NCI-H748 treated with DMSO at 0.1 percent for 48 hours (cell line): ENCODE measurements at places on chromosomes 13 and 19.

- DNase-seq, result no peak
These were observed 563.9 kb downstream of the DACH1 start for GRCh38 chr13:71303144-71303543.

DNA sequence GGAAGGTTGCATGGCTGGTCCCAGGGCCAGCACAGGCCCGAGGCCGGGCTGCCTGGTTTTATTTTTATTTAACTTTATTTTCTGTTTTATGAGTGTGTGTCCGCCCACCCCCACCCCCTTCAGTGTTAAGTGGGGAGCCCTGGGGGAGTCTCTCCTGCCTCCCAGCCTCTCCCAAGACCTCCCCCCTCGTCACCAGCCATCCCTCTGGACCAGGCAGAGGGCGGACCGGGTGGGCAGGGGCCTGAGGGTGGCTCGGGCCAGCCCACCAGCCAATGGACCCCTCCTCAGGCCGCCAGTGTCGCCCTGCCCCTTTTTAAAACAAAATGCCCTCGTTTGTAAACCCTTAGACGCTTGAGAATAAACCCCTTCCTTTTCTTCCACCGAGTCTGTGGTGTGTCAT, 531 bp upstream of the TGFBR3L start:
- no peak for DNase-seq

DNA sequence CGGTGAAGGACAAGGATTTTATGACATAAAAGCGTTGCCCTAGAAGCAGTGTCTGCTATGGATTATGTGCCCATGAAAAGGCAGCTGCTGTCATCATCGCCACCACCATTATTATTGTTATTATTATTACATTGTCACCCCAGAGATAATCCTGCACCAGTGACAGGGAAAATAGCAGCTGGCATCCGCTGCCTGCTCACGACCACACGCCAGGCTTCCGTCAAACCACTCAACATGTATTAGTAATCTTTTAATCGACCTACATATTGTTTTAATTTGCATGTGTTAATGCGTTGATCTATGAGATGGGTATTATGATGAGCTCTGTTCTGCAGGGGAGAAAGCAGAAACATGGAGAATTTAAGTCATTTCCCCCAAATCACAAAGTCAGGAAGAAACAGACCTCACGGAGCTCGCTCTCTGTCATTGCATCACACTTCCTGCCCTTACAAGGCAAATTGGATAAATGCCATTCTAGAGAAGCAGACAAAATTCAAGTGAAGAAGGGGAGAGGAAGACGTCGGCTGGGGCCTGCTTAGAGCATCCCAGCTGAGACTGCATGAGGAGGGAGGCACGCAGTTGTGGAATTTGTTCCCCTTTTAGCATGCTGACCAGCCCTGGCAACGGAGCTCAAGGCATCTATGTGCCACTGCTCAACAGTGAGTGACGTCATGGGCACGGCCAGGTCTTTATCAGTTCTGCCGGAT, at the start of gene FFAR3:
TSS of gene FFAR3 (plus strand) at position 594 of the 707 bp plus-strand sequence. CDS start 431 bp downstream, outside the sequence.
- no peak for DNase-seq

DNA sequence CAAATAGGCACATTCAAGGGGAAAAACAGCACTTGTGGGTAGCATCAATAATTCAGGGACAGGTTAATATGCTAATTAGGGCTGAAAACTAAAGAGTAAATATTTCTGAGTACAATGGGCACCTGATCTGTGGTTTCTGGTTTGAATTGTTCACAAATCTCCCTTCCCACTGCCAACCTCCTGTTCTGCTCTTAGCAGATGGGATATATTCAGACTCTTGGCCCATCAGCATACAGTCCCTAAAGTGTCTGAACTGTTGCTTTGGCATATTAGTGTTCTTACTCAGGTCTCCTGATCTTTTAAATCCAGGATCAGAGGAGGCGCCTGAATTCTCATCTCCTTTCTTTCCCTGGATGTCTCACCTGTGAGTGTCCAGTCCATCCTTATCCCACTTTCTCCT, 8.2 kb upstream of the LRCH1 start:
- DNase-seq, result no peak

GRCh38 chr13:91045351-91046034, 302.0 kb upstream of the MIR17HG start:
- DNase-seq, result no peak

- DNase-seq, result no peak
These were observed 540.5 kb upstream of the KLF12 start for GRCh38 chr13:74674720-74675119.

- no peak for DNase-seq
These were observed 2.1 kb downstream of the ZNF709 start for GRCh38 chr19:12482509-12482886.

- no peak for DNase-seq
These were observed 31.1 kb downstream of the DNM2 start for GRCh38 chr19:10748927-10749434.

DNA sequence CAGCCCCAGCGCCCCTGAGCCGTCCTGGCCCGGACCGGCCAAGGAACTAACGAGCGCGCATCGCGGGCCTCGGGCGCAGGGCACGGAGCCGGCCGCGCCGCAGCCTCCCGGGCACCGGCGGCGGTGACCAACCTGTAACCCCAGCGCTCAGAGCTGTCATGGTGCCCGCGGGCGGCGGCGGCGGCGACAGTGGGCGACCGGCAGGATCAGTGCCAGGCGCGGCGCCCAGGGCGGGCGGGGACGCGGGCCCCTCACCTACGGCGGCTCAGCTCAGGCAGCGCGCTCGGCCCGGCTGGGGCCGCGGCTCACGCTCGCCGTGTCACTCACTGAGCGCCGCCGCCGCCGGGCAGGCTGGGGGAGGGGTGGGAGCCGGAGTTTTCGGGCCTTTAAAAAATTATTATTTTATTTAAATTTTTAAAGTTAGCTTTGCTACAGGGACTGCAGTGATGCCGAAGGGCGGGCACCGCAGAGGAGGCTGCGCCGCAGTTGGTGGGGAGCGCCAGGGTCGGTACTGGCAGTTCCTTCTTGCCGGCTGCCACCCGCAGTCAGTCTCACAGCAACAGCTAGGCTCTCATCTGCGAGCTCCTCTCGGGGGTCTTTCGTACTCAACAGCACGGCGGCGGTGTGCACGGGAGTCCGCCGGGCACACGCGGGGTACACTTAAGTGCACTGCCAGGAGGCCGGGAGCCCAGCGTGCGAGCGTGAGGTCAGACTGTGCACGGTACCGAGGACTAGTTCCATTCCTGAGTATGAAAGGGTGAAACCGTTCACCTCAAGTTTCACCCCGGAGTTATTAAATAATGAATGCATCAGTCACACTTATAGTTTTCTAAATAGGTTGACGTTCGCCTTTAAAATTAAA, at the start of gene NALCN:
TSS of gene NALCN (minus strand) at position 328 of the 862 bp plus-strand sequence. CDS start 17,382 bp downstream, outside the sequence.
- peak; percentile 54 for DNase-seq

DNA sequence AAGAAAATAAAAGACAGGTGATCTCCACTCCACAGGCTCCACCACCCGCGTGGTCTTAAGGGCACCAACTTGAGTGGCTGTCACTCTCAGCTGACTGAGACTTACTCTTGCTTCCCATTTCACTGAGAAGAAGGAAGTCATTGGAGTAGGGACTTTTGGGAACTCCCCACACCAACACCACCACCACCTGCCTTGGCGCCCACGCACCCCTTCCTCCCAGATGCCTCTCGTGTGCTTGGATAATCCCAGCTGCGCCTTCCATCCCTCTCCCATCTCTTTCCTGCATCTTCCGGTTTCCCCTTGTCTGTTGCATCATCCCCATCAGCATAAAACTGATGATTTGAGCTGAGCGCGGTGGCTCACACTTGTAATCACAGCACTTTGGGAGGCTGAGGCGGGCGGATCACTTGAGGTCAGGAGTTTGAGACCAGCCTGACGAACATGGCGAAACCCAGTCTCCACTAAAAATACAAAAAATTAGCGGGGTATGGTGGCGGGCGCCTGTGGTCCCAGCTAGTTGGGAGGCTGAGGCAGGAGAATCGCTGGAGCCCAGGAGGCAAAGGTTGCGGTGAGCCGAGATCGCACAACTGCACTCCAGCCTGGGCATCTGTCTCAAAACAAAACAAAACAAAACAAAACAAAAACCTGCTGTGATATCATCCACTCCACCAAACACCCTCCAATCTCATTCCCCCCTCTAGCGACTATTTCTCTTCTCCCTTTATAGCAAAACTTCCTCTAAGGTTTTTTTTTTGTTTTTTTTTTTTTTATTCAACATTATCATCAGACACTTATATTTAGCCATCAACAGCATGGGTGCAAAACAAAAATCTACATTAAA, 25.5 kb downstream of the AP2S1 start:
- no peak for DNase-seq

DNA sequence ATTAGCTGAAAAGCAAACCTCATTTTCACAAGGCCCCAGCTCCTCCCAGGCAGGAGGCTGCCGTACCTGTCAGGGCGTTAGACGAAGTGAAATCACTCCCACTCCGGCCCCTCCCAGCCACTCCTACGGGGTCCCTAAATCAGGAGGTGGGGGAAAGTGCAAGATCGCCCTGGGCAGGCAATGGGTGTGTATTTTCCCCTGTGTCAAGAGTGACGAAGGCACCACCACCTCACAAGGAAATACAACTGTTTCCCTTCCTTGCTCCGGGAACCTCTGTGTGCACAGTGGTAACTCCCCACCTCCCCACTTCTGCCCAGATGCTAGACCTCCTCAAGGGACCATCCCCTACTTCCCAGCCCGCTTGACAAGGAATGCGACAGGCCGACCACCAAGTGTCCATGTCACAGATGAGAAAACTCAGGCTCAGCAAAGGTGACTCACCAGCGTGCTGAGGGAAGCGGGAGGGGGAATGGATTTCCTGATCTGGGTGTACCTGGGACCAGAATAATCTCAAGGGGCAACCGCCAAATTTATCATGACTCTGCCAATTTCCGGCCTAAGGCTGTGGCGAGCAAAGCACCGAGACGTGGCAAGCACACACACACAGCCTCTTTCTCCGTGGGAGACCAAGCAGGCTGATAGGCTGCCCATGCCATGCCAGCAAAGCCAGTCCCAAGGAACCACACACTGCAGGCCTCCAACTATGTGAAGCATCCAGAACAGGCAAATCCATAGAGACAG, 7.3 kb downstream of the PPP6R1 start:
- no peak for DNase-seq

DNA sequence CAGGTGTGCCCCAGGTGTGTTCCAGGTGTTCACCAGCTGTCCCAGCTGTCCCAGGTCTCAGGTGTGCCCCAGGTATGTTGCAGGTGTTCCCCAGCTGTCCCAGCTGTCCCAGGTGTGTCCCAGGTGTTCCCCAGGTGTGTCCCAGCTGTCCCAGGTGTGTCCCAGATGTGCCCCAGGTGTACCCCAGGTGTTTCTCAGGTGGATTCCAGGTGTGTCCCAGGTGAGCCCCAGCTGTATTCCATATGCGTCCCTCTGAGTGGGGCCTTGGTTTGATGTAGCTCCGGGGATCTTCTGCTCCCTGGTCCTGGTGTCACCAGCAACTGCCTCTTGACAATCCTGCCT, 719 bp upstream of the GRK1 start:
- no peak for DNase-seq

DNA sequence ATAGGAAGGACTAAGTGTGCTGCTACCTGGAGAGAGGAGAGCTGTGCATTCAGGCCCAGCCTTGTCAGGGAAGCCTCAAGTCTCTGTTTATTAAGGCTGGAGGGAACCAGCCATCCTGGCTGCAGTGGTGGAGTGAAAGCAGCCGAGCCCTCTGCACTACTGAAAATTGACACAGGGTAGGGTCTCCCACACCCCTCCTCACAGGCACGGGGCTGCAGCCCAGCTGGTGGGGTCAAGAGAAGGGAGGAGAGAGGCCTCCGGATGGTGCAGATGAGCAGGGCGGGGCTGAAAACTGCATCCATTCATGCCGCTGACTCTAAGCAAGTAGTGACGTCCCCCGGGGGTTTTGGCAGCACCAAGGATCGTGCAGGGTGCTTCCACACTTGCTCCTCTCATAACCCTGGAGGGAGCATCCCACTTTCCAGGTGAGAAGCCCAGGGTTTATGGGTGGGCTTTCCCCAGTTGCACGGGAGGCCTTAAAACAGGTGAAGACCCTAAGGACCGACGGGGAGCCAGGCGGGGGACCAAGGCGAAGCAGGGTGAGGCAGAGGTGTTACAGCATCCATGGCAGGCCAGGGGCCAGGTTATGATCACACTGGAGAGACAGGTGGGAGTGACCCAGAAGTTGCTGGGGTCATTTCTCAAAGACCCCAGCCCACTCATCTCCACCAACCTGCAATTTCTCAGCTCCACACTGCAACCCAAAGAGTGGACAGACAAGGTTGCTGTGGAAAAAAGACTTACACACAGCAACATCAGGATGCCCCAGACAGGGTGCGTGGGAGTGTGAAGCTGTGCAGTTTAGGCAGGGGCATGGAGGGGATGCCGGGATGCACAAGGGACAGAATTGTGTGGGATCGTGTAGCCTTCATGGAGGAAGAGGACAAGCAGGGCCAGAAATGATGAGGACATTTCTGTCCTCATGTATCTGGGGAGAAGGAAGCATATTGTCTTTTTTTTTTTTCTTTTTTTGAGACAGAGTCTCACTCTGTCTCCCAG, 36.8 kb downstream of the VSTM2B start:
- no peak for DNase-seq

DNA sequence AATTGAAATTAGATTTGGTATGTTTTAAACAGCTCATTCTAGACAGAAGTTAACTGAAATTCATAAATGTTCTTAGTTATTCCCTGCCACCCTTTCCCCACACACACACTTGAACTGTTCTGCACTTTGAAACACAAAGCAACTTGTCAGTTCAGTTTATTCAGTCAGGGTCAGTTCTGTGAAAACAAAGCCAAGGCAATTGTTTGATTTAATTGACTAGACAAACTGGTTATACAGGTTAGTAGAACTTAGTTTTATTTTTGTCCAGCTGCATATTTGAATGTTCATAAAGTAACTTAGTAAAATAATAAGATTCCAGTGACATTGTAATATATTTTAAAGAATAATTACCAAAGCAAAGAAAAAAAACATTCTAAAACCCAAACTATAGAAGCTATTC, 98.3 kb upstream of the KLF5 start:
- DNase-seq, result peak; percentile 97

DNA sequence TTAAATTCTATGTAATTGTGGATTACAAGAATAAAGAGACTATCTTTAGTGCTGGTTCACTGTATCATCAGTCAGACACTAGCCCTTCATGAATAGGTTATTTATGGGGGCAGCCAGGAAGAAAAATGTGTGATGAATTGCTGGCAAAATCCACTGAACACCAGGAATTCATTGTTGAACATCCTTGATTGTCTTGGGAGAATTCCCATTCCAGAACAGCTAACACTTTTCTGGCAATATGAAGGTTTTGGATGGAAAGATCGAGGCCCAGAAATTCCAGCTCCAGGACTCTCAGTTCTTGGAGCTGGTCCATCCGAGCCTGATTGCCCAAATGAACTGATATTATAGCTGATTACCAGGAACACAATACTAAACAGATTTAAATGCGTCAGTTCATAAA, 11.5 kb upstream of the SPART start:
- DNase-seq, result no peak

GRCh38 chr13:23743278-23744076, 145.7 kb downstream of the MIPEP start:
- peak; percentile 97 for DNase-seq
